ENCODE measurements at places on chromosomes 2 and 18.

DNA sequence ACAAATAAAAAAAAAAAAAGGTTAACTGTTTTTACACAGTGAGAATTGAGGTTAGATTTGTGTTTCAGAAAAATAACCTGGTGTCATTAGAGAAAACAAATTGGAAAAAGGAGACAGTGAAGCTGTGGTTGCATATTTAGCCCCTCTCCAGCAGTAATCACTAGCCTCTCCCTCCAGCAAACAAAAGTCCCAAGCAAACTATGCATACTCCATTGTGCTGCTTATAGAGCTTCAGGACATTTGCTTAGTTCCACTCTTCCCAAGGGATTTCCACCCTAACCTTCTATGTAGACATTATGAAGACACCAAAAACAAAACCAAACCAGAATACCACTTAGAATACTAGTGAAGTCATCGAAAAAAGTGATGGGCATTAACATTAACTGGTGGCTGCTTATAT is 534.2 kb upstream of the CDH2 start:
- DNase-seq: no peak

DNA sequence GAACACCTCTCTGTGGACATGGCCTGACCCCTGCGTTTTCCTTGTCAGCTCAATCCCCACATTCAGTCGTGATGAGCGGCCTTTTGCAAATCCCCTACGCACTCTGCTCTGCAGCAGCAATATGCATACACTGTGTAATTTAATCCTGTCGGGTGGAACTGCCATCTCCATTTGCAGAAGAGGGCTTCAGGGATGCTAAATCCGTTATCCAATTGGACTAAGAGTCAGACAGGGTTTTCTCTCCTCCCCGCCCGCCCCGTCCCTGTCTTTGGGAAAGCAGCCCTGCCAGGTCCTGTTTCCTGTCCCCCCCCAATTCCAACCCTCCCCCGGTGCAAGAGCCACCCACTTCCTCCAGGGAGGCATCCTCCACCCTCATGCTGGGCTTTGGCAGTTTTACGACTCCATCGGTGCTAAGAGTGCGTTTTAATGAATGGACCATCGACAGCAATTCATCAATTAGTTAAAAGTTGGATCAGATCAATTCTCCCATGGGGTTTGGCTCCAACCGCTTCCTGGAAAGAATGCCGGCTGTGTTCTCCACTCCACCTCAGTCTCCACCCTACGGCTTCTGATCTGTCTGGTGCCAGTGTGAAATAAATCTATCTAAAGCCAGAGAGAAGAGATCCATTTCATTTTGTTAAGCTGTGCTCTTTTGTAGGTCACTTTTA is 53.5 kb upstream of the ASAP2 start:
- DNase-seq: no peak

- DNase-seq: no peak
These were observed 42.3 kb downstream of the BAZ2B start for GRCh38 chr2:159573846-159574606.

GRCh38 chr2:107020392-107020791 is 134.4 kb upstream of the ST6GAL2 start:
- DNase-seq: no peak

DNA sequence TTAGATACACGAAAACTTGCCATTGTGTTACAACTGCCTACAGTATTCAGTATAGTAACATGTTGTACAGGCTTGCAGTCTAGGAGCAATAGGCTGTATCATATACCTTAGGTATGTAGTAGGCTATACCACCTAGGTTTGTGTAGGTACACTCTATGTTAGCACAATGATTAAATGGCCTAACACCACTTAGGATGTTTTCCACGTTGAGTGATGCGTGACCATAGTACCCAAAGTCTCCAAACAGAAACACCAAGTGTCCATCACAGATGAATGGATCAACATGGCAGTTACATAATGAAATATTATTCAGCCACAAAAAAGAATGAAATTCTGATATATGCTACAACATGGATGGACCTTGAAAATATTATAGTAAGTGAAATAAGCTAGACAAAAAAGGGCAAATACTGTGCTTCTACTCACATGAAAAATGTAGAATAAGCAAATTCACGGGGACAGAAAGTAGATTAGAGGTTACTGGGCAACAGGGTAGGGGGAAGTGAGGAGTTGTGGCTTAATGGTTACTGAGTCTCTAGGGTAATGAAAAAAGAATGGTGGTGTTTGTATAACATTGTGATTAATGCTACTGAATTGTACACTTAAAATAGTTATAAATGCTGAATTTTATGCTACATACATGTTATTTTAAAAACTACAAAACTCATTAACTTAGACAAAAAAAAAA is 62.6 kb downstream of the TMEM131 start:
- DNase-seq: no peak

DNA sequence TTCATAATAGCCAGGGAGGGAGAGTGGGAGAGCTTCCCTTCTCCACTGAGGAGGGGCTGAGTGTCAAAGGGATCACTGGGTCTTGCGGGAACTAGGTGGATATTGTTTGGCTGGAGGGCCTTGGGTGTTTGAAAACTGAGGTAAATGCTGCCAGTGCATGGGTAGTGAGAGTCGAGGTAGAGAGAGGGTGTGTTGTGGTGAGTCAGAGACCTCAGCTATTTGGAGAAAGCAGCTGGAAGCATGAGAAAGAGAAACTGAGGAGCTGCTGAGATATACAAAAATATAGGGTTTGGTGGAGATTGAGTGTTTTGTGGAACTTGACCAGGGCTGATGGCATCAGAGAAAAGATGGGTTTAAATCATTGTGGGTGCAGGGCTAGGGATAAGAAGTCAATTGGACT is 127.0 kb upstream of the CCDC195 start:
- DNase-seq: no peak

GRCh38 chr2:7269106-7269643 is 352.0 kb downstream of the RNF144A start:
- DNase-seq: no peak

- no peak for DNase-seq
These were observed 158.5 kb downstream of the SMAD2 start for GRCh38 chr18:47771922-47772321.

DNA sequence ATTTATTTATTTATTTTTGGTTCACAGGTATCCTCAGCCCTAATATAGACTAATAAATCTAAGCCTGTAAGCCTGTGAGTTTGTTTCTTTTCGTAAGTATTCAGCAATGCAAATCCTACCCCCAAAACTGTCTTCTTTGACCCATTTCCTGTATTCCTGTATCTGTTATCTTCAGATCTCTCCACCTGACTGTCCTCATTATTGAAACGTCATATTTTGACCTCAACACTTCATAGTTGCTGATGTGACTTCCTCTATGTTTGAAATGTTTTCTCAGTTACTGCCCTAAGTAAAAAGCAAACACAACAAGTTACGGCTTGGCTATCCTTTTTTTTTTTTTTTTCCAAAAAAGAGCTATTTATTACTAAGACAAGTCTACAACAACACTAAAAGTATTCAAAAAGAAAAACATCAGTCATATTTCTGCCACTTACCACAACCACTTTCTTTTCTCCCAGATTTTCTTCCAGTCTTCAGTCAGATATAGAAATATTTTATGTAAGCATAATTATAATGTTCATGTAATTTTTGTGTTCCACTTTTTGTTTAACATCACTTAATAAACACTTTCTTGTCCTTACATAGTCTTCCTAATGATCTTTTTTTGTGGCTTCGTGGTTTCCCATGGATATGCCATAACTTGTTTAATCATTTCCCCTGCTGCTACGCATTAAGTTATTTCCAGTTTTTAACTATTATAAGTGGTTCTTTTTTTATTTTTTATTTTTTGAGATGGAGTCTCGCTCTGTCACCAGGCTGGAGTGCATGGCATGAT is 45.0 kb upstream of the EML4 start:
- DNase-seq: no peak

DNA sequence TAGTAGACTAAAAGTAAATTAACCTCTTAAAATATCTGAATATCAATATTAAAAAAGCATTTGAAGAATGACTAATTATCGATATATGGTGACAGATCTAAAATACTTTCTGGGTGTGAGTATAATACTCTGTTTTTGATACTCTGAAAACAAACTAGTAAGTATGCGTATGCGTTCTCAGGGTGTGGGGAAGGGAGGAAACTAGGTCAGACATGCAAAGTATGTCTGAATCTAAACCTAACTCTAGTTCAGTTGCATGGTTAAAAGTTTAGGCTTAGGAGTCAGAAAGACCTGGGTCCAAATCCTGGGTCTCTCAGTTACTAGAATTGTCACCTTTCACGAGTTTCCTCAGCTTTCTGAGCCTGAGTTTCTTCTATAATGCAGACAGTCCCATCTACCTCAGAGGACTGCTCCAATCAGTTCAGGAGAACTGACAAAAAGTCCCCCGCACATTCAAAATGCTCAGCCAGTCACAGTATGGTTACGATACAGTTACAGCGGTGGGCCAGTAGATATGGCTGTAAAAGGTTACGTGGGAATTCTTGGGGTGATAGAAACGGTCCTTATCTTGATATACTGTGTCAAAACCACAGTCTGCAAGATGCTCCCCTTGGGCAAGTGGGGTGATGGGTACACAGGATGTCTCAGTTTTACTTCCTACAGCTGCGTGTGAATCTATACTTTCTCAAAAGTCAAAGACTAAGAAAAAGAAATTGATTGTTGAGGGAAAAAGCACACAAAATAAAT is 29.2 kb downstream of the UNC50 start:
- no peak for DNase-seq

- no peak for DNase-seq
These were observed 49.6 kb downstream of the IL1R2 start for GRCh38 chr2:102041351-102041750.

GRCh38 chr2:60555066-60555782 is 1.8 kb upstream of the BCL11A start:
- peak; percentile 50 for DNase-seq

GRCh38 chr18:60469387-60470100 is 97.0 kb upstream of the MC4R start:
- no peak for DNase-seq

GRCh38 chr18:32915516-32915915 is 142.7 kb upstream of the KLHL14 start:
- DNase-seq: no peak

DNA sequence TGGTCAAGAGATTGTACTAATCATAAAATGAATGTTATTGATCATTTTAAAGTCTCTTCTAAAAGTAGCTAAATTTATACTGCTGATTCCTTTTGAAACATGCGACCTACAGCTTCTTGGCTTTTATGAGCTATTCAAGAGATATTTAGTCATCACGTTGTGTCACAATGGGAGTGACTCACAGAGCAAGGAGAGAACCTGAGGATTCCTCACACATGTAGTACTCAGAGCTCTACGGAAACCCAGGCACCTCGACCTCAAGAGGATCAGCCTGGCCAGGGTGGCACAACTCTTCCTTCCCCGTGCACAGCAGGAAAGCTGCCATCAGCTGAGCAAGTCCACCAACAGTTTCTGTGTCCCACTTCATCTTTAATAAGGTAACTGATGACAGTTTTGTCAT is at the start of gene DHRS9:
DHRS9 (plus strand) TSS at position 223 of the 400 bp plus-strand sequence. CDS start 12,019 bp downstream, outside the sequence.
- no peak for DNase-seq

DNA sequence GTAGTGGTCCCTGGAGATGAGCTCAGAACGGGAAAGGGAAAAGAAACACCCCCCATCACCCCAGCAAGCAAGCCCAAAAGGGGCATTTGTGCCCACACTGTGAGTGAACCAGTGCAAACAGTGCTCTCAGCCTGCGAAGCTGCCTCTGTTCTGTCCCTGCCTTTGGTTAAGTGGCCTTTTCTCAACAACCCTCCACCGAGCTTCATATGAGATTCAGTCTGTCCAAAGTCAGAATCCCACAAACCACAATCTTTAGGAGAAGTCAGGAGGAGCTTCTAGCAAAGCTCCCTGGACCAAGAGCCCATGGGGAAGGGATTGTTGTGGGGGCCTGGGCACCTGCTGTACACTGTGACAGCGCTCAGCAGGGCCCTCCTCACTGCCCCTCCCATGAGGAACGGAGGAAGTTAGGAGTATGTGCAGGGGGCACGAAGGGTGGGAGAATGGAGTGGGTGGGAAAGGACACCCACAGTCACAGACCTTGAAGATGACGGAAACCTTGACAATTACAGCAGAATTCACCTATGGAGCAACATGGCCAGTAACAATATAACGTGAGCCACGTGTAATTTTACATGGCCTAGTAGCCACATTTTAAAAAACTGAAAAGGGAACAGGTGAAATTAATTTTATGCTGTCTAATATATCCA is 119.5 kb downstream of the SMAD7 start:
- DNase-seq: no peak

DNA sequence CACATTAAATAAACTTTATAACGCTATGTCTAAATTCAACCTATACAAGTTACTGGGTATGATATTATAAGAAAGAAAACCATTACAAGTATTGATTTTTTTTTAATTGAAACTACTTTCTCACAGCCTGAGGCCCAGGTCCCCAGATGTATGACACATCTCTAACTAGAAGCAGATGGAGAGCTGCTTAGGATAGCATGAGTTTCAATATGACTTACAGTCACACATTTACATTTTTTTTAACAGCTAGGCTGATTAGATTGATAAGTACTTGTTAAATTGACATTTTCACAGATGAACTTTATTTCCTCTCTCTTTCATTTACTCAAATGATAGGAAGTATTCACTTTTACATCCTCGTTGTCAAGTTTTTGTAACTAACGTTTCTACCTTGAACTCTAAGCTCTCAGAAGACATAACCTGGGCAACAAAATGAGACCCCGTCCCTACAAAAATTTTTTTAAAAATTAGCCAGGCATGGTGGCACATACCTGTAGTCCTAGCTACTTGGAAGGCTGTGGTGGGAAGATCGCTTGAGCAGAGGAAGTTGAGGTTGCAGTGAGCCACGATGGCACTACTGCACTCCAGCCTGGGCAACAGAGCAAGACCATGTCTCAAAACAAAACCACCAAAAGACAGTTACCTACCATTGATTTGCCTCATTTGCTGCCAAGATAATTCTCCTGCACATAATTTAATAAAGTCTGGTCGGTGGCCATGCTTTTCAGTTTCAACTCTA is 52.4 kb downstream of the STK39 start:
- DNase-seq: no peak

DNA sequence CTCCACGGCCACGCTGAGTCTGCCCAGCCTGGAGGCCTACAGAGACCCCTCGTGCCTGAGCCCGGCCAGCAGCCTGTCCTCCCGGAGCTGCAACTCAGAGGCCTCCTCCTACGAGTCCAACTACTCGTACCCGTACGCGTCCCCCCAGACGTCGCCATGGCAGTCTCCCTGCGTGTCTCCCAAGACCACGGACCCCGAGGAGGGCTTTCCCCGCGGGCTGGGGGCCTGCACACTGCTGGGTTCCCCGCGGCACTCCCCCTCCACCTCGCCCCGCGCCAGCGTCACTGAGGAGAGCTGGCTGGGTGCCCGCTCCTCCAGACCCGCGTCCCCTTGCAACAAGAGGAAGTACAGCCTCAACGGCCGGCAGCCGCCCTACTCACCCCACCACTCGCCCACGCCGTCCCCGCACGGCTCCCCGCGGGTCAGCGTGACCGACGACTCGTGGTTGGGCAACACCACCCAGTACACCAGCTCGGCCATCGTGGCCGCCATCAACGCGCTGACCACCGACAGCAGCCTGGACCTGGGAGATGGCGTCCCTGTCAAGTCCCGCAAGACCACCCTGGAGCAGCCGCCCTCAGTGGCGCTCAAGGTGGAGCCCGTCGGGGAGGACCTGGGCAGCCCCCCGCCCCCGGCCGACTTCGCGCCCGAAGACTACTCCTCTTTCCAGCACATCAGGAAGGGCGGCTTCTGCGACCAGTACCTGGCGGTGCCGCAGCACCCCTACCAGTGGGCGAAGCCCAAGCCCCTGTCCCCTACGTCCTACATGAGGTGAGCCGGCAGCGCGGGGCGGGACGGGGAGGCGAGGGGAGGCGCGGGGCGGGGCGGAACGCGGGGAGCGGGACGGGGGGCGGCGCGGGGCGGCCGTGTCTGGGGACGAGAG is 15.2 kb downstream of the NFATC1 start:
- DNase-seq: no peak

GRCh38 chr2:147211484-147211883 is 633.3 kb upstream of the ACVR2A start:
- DNase-seq: no peak
